ENCODE measurements at places on chromosomes 6 and 20.

DNA sequence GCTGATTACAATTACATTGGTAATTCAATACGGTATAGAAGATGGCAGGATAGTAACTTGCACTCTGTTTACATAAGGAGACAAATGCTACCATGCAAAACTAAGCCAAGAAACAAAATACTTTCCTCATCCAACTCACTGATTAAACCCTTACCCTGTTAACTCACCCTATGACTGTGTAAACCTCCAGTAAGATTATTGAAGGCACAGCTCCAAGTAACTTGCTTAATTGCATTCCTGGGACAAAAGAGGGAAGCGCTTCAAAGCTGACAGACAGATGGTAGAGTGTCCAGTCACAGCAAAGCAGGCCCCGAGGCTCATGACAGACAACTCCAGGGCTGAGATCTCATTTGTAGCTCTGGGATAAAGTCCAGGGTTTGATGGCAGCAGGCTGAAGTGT, 6.9 kb upstream of the KIF16B start:
- DNase-seq = no peak

DNA sequence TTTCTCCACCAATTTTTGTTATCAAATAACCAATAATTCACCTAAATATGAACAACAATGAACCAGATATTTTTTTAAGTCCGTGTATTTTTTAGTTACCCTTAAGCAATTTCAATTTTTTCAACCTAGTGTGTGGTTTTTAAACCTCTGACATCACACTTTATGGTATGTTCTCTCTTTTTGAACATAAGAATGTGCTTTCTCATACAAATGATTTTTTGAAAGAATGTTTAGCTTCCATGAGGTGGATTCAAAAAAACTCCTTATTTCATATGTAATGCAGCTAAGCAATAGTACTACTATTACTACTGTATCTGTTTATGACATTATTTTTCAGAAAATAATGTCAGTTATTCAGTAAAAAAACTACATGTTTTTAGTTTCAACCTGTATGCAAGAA, 19.4 kb upstream of the MEI4 start:
- no peak for DNase-seq

GRCh38 chr6:15994814-15995459, 133.9 kb upstream of the MYLIP start:
- no peak for DNase-seq

- no peak for DNase-seq
Observed at GRCh38 chr6:88623531-88623930, 339.9 kb downstream of the RNGTT start.

DNA sequence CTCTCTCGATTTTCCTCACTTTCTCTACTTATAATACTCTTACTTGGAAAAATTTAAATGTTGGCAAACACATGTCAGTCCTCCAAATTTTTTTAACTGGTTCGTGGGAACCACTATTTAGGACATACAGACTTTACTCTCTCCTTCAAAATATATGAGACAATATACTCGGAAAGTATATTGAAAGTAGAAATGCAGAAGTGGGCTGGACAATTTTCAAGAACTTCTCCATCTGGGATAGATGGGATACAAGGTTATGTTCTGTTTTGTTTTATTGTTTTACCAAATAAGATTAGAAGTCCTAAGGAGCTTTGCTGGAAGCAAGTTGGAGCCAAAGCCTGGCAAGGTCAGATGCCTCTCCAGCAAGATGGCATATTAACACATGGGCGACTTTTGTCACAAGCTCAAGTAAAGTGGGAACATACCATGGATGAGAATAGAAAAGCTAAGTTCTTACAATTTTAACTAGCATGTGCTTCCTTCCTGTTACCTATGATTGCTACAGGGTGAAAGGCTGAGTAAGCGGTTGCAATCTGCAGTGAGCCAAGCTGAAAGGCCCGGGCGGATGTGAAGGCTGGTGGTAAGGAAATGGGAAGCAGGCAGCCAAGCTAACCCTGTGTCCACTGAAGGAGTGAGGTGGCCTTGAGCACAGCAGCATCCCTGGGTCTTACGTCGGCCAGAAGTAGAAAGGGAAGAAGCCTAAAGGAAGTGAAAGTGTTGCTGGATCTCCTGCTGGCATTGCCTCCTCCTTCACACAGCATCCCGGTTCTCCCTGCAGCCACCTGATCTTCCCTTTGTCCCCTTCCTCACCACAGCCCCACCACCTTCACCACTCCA, 7.1 kb downstream of the MAP3K5 start:
- DNase-seq = peak; percentile 48

DNA sequence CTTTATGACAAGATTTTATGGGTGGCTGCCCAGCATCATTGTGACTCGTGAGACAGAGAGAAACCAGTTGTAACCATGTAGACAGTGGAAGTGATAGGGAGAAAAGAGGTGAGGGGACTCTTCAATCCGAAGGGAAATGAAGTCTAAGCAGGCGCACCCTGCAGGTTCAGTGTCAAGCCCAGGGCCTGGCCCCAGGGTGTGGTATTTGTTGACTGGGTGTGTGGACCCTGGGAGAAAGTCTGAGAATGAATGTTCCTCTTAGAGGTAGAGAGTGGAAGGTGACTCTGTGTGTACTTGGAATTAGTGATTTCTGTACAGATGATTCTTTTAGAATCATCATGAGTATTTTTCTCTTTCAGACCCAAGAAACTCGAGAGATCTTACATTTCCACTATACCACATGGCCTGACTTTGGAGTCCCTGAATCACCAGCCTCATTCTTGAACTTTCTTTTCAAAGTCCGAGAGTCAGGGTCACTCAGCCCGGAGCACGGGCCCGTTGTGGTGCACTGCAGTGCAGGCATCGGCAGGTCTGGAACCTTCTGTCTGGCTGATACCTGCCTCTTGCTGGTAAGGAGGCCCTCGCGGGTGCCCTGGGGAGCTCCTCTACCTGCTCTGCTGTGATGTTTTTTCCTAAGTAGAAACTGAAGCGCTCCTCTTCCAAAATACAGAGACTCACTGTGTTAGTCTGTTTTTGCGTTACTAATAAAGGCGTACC, 68.0 kb downstream of the PTPN1 start:
- no peak for DNase-seq

DNA sequence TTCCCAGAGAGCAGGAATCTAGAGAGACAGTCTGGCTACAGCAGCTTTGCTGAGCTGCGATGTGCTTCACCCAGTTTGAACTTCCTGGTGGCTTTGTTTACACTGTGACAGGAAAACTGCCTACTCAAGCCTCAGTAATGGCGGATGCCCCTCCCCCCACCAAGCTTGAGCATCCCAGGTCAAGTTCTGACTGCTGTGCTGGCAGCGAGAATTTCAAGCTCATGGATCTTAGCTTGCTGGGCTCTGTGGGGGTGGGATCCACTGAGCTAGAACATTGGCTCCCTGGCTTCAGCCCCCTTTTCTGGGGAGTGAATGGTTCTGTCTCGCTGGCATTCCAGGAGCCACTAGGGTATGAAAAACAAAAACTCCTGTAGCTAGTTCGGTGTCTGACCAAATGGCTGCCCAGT, 91.0 kb upstream of the ESR1 start:
- peak; percentile 17 for DNase-seq

DNA sequence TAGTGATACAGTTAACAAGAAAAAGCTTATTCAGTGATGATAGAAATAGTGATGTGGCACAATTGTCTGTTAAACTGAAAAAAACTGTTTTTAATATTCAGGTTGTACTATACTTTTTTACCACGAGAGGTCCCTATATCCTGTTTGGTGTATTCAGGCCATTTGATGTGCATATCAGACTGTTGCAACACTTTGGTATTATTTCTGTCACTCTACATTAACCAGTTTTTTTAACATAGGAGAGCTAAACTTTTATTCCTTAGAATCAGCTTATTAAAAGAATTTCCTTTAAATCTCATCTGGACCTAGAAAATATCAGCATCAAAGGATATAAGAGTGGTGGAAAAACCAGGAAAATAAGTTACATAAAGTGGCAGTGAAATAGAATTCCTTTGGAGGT, 36.8 kb downstream of the TSPYL4 start:
- DNase-seq = peak; percentile 46

GRCh38 chr6:108441141-108441540, 119.6 kb upstream of the FOXO3 start:
- no peak for DNase-seq

GRCh38 chr6:34305982-34306708, 57.3 kb upstream of the SMIM29 start:
- DNase-seq = no peak

DNA sequence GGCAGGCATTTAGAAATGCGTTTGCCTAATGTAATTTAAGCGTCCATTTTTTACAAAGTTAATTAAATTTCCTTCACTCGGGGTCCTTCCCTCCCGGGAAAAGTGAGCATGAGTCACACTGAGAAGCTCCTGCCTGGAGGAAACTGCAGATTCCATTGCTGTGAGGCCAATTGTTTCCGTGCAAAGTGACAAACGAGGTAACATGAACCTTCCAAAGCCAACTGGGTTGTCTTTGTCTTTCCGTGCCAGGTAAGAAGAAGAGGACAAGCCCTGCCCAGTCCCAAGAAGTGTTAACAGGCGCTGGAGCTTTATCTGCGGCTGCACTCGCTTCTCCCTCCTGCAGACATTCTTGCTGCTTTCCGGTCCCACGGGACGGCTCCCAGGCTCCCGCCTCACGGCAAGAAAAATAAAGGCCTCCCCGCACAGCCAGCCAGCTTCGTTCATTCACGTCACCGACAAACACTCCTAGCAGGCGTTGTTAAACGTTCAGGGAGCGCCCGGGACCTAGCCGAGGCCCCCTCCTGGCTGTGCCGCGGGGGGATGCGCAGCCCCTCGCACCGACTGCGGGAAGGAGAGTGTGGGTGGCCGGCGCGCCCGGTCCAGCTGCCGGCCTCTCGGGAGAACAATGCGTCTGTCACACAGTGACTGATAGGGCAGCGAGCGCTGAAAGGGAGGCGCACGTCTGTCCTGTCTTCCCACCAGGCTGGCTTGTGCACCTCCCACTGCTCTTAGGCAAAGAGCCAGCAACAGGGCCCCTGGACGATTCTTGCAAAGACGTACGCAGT, 61.5 kb upstream of the HDDC2 start:
- DNase-seq = no peak

GRCh38 chr6:31819871-31820299, 4.5 kb downstream of the HSPA1A start:
- no peak for DNase-seq

DNA sequence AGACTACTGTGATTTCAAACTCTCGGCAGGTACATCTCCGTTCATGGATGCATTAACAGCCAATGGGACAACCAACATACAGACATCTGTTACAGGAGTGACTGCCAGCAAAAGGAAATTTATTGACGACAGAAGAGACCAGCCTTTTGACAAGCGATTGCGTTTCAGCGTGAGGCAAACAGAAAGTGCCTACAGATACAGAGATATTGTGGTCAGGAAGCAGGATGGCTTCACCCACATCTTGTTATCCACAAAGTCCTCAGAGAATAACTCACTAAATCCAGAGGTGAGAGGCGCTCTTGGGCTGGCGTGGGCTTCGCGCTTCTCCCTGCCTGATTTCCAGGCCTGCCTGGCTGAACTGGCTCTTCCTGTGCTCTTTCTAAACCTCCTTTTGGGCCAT, 68.4 kb downstream of the RPP40 start:
- DNase-seq = no peak

- no peak for DNase-seq
Observed at GRCh38 chr20:33433465-33434234, 9.9 kb downstream of the SNTA1 start.

DNA sequence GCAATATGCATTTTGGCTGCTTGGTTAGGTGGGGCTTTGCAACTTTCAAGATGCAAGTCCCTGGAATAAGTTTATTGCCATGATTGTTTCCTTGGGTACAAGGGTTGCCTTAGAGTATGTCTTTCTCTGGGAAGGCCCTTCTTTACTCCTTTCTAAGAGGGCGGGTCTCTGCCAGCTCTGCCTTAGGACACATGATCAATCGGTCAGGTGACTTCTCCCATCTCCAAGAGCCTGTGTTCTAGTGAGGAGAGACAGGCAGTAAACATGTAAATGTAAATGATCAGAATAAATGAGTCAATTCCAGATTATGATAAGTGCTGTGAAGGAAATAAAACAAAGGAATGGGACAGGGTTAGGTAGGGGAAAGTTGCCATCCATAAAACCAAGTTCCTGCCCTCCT, 43.2 kb upstream of the BCAS1 start:
- DNase-seq = no peak

DNA sequence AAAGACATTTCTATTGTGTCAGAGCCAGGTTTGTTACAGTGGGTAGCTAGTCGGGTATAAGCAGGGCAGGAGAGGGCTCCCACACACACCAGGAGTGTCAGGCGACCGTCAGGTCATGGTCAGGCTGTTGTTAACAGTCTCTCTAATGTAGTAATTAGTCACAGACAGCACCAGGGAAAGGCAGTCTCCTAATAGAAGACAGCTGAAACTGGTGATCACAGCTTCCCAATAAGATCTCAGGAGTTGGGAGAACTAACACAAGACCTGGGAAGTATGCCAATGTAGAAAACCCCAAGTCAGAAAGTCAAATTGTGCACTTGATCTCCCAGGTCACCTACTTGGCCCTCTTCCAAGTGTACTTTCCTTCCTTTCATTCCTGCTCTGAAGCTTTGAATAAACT, 53.0 kb upstream of the GPR6 start:
- DNase-seq = no peak

DNA sequence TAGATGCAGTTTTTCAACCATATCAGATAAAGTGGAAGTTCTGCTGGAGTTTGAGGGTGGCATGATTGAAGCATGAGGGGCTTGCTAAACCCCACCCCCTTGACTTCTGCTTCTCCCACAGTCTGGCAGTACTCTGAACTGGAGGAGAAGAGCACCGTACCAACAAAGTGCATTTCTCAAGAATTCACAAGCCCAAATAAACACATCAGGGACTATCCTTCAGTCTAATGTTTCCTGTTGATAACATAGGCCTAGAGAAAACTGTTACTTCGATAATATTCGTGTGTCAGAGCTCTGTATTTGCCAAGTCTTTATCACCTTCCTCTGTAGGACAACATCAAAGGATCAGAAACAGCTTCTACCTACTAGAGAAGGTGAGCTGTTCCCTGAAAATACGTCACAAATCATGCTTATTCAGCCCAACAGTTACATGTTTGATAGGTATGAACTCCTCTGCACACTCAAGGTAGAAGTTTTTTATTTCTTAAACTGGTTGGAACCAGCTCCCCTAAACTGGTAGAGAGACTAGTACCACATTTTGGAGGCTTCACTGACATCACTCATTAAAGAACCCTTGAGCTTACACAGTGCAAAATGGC, 153.2 kb upstream of the PRND start:
- DNase-seq = no peak
